Stimulated activated CD4-positive, alpha-beta T cell treated with anti-CD3 and anti-CD28 coated beads, TNF-alpha, amount 100 ng/mL, for 1 hour (primary cell): ENCODE measurements at places on chromosomes 11 and 22.
A peak's percentile ranks its signal among the peaks of the same experiment; 100 is the strongest.

DNA sequence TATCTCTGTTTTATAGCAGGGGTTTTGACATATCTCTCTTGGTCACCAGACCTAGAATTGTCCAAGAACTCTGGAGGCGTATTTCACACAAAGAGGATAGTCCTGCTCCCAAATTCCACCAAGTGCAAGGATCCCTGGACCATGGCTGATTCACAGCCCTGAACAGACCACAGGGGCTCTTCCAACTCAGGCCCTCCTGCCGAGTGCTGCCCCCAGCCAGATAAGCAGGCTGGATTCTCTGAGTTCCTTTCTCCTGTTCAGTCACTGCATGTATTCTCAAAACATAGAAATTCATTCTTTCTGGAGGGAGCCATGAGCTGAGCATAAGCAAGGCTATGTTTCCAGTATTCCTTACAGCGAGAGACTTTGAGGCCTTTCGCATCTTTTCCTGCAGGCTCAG lies 13.4 kb upstream of the PLEKHB1 start:
- no peak for DNase-seq

DNA sequence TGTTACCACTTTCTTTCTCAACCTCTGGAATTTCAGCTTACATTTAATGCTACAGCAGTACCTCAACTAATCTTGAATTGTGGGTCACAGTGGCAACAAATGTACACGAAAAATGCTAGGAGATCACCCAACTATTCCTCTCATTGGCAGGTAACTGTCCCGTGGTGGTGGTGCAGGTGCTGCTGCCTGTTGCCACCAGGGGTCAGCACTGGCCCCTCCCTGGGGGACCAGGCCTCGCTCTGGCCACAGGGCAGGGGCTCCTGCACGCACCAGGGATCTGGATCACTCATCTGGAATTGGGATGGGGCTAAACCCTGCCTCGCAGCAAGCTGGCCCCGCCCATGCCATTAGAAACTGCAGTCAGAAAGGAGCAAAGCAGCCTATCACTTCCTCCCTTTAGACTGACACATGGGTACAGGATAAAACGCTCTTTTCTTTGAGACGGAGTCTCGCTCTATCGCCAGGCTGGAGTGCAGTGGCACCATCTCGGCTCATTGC lies 6.9 kb upstream of the POLDIP3 start:
- DNase-seq = peak; percentile 43

DNA sequence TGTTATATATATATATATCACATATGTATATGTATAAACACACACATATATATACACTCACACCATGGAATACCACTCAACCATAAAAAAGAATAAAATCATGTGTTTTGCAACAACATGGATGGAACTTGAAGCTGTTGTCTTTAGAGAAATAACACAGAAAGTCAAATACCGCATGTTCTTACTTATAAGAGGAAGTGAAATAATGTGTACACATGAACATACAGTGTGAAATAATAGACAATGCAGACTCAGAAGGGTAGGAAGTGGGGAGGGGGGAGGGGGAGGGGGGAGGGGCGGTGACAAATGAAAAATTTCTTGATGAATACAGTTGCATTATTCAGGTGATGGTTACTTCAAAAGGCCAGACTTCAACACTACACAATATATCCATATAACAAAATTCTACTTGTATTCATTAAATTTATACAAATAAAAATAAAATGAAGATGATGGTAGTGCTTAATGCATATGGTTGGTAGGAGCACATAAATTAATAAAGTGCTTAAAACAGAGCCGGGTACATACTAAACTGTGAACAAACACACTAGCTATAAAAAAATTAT lies 5.8 kb upstream of the OR5B2 start:
- DNase-seq = no peak

DNA sequence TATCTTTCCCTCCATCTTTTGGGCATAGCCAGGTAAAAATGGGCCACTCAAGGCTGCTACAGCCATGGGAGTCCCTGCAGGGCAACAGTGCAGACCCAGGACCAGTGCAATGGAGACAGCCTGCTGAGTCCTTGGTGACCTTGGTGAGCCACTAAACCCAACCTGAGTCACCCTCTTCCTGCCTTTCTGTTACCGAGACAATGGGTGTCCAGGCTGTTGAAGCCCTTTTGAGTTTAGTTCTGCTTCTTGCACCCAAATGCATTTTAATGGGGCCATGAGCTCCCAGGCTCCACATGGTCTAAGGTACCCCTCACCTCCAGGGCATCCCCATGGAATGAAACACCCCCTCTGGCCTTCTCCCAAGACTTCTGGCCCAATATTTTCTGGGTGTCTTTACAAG lies 874 bp upstream of the PLAAT4 start:
- no peak for DNase-seq

GRCh38 chr11:57263351-57263750 lies 26.3 kb upstream of the APLNR start:
- DNase-seq = no peak
